ENCODE measurements at places on chromosomes 11 and 22.

- peak; percentile 23 for DNase-seq
These were observed at the start of gene APOL6 for GRCh38 chr22:35648066-35649025. TSS of gene APOL6 (plus strand) at chr22:35648446. CDS start at chr22:35656426, 7,980 bp downstream.

DNA sequence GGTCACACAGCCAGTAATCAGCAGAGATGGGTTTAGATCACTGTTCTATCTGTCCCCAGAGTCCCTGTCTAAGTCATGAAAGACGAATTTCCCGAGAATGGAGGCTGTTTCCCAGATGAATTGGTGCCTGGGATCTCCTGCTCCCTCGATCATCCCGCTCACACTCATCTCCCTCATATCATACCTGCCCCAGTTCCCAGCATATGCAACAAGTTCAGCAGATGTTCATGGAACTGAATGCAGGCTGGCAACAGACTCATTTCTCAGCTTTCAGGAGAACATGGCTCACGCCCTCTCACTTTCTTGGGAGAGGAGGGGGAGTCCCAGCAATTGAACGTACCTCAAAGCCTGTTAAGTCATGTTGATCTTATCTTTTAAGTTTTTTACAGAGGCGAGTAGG lies 22.1 kb downstream of the CD6 start:
- no peak for DNase-seq

GRCh38 chr11:43790444-43790794 lies 90.2 kb upstream of the ALKBH3 start:
- no peak for DNase-seq

DNA sequence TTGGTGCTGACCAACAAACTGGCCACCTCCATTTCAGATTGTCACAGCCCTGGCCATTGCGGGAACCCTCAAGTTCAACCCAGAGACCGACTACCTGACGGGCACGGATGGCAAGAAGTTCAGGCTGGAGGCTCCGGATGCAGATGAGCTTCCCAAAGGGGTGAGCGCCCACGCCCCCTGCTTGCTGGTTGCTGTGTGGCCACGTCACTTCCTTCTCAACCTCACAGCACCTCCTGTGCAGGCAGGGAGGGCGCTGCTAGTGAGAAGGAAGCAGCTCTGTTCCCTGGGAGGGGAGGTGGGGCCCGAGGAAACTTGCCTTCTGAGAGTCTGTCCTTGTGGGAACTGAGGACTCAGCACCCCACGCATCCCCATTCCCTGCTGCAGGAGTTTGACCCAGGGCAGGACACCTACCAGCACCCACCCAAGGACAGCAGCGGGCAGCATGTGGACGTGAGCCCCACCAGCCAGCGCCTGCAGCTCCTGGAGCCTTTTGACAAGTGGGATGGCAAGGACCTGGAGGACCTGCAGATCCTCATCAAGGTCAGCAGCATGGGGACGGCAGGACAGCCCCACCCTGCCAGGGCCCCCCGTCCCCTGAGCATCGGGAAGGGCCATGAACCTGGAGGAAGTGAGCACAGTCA lies 19.3 kb downstream of the POLR3H start:
- no peak for DNase-seq

DNA sequence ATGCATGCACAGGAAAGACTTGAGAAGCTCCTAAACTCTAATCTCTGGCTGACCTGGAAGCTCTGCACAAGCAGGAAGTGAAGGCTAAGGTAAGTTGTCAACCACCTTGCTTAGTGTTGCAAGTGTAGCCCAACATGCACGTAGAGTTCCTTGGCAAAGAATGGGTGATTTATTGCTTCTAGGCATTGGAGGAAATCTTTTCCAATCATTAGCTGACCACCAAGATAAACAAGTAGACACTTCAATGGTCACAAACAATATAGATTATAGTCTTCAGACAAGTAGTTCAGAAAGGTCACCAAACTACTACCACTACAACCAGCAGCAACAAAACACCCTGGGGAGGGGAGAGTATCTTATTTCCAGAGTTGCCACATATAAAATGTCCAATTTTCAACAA lies 105.6 kb downstream of the STK33 start:
- DNase-seq: no peak

- DNase-seq: no peak
These were observed 26.9 kb upstream of the DEUP1 start for GRCh38 chr11:93303689-93304088.

- DNase-seq: no peak
These were observed 534.0 kb upstream of the B3GAT1 start for GRCh38 chr11:134945993-134946392.

GRCh38 chr11:23206741-23207336 lies 346.6 kb upstream of the CCDC179 start:
- DNase-seq: no peak

Data from stimulated activated CD8-positive, alpha-beta memory T cell treated with anti-CD3 and anti-CD28 coated beads, Interleukin-7, amount 100 ng/mL, for 1 hour (primary cell).